ENCODE measurements at places on chromosomes 1 and 21. TPM values are rescaled to one million over a fixed set of nuclear protein-coding genes. Genes with fewer than 3 reads are reported as not detected.

DNA sequence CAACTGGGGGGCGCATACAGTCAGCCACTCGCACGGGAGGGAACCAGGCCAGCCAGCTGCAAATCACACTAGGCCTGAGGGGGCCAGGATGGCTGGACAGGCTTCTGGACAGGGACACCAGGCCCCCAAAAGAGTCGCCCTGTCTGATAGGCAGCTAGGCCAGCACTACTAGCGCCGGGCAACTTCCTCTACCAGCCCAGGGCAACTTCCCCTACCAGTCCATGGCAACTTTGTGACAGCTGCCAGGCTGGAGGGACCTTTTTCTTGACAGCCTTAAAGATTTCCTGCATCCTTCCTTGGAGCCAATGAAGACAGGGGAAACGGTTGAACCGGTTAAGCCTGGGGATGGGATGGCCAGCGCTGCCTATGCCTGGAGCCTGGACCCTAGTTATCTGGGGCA lies 5.1 kb downstream of the IFFO2 start:
- H3K27ac ChIP-seq = peak overlapping the region; percentile 90
- DNase-seq = peak; percentile 28
- no peak overlapping the region for H3K4me3 ChIP-seq
- H3K27me3 ChIP-seq = no peaks in the 10 kb centered on the region

DNA sequence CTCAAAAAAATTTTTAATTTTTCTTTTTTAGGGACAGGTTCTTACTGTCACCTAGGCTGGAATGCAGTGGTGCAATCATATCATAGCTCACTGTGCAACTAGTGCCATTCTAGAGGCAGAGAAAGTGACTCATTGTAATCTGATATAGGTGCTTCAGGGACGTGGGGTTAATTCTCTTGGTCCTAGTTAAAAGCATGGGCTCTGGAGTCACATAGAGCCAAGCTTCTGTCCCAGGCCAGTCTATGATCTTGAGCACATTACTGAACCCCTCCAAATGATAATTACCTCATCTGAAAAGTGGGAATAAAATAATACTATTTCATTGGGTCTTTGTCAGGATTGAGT lies 1.1 kb upstream of the ADIPOR1 start:
- H3K36me3 ChIP-seq = peaks cover 26% of the 10 kb centered on the region
- DNase-seq = no peak
- peaks cover 40% of the 10 kb centered on the region for H3K4me1 ChIP-seq
- H3K27me3 ChIP-seq = no peaks in the 10 kb centered on the region

KCNE2 gene
- total RNA-seq = not detected

DNA sequence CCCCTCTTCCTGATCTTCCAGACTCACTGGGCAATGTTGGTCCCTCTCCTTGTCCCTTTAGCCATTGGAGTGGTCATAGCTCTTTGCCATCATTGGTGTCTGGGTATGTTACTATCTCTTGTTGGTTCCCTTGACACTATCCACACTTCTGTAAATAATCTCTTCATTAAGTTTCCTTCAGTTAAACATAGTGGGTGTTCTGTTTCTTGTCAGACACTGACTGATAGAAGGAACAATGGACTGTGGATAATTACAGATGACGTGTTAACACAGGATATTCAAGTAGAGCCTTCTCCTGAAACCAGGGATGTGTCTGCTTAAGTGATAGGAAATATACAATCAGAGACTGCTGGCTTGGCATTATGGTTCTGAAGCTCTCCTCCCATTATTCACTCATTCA lies 458.3 kb upstream of the USP24 start:
- DNase-seq = no peak
- H3K4me1 ChIP-seq = no peaks in the 10 kb centered on the region
- H3K36me3 ChIP-seq = no peaks in the 10 kb centered on the region
- no peak overlapping the region for H3K27ac ChIP-seq

GRCh38 chr1:86155051-86155806 lies 1.3 kb downstream of the COL24A1 start:
- no peak for DNase-seq
- no peak overlapping the region for H3K4me3 ChIP-seq
- no peaks in the 10 kb centered on the region for H3K36me3 ChIP-seq
- peaks cover 16% of the 10 kb centered on the region for H3K4me1 ChIP-seq

DNA sequence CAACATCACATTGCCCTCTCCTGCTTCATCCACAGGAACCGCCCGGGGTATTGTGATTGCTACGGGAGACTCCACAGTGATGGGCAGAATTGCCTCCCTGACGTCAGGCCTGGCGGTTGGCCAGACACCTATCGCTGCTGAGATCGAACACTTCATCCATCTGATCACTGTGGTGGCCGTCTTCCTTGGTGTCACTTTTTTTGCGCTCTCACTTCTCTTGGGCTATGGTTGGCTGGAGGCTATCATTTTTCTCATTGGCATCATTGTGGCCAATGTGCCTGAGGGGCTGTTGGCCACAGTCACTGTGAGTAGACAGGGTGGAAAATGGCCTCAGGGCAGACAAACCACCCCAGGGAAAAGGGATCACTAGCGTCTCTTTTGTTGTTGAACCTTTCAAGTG lies 12.7 kb downstream of the ATP1A4 start:
- H3K27me3 ChIP-seq = no peaks in the 10 kb centered on the region
- no peak overlapping the region for H3K4me3 ChIP-seq
- no peak for DNase-seq
- H3K27ac ChIP-seq = no peak overlapping the region
- no peaks in the 10 kb centered on the region for H3K36me3 ChIP-seq

GRCh38 chr21:37619464-37619974 lies 252.9 kb downstream of the DYRK1A start:
- DNase-seq = no peak
- H3K27ac ChIP-seq = no peak overlapping the region
- H3K27me3 ChIP-seq = no peaks in the 10 kb centered on the region

FAM43B gene
- total RNA-seq = not detected

DNA sequence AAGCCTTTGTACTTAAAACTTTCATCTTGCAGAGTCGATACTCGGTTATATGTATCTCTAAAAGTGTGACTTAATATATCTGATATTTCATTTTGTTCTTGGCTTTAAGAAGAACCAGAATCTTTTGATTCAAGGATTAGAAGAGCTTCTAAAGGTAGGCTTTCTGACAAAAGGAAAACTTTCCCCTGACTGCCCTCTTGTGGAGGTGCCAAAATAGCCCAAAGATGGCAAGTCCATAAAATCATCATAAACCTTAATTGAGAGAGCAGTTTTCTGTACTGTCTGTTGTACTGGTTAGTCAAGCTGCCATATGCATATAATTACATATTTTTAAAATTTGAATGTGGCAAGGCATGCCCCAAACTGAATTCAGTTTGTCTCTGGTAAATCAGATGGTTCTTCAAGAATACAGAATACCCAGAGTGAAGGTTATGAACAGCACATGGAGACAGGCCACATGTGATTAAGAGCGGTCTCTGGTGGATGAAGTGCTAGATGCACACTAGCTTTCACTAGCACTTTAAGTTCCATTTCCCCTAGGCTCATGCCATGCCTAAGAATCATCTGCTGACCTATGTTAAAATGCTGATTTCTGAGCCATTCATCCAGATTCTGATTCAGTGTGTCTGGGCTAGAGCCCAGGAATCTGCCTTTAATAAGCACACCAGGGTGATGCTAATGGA lies 27.7 kb upstream of the ELAVL4 start:
- no peaks in the 10 kb centered on the region for H3K4me1 ChIP-seq
- H3K27me3 ChIP-seq = no peaks in the 10 kb centered on the region
- no peak overlapping the region for H3K4me3 ChIP-seq
- H3K36me3 ChIP-seq = no peaks in the 10 kb centered on the region
- H3K27ac ChIP-seq = no peak overlapping the region

PYHIN1 gene
- 3.8 TPM for total RNA-seq

GRCh38 chr1:91661121-91661520 lies 160.5 kb downstream of the CDC7 start:
- H3K4me3 ChIP-seq = no peak overlapping the region
- H3K27me3 ChIP-seq = no peaks in the 10 kb centered on the region
- no peaks in the 10 kb centered on the region for H3K36me3 ChIP-seq
- no peak overlapping the region for H3K27ac ChIP-seq

DNA sequence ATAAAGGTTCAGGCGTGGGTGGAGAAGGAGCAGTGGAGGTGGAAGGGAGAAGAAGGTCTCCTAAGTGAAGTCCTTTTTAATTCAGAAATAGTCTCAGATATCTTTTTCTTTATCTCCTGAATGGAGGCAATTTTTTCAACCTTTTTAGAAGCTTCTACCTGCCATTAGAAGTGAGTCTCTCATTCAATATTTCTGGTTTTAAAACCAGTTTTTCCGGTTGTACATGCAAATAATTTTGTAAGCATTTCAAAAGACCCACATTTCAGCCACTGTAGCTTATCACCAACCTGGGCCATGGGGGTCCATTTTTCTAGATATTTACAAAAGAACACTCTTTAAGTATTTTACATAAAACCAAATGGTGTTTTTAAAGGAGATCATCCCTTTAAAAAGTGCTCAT lies 1280.2 kb downstream of the NCAM2 start:
- H3K27ac ChIP-seq = no peak overlapping the region
- no peaks in the 10 kb centered on the region for H3K27me3 ChIP-seq
- no peaks in the 10 kb centered on the region for H3K4me1 ChIP-seq
- H3K36me3 ChIP-seq = no peaks in the 10 kb centered on the region

EPHB2 gene
- total RNA-seq = 4.4 TPM

GRCh38 chr1:22503721-22504410 lies 52.2 kb downstream of the ZBTB40 start:
- H3K4me3 ChIP-seq = no peak overlapping the region
- H3K36me3 ChIP-seq = peaks cover 28% of the 10 kb centered on the region
- peaks cover 24% of the 10 kb centered on the region for H3K4me1 ChIP-seq
- DNase-seq = no peak
- H3K27ac ChIP-seq = no peak overlapping the region
- H3K27me3 ChIP-seq = no peaks in the 10 kb centered on the region

DNA sequence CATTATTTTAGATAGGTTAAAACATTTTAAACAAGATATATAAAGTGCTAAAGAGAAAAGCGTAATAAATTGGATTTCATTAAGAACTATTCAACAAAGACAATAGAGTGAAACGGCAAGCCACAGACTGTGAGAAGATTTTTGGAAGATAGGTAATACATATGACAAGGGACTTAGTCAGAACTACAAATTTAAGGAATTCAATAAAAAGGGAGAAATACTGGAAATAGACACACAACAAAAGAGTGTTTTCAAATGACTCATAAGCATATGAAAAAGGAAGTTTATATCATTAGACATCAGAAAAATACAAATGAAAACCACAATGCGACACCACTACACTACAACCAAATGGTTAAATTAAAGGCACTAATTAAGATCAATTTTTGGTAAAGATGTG lies 90.5 kb downstream of the GDAP2 start:
- no peak for DNase-seq
- no peaks in the 10 kb centered on the region for H3K4me1 ChIP-seq
- H3K27ac ChIP-seq = no peak overlapping the region
- no peaks in the 10 kb centered on the region for H3K36me3 ChIP-seq
- no peaks in the 10 kb centered on the region for H3K27me3 ChIP-seq

C1orf141 gene
- 1.0 TPM for total RNA-seq

RXFP4 gene
- not detected for total RNA-seq

ANGPTL7 gene
- total RNA-seq = 4.6 TPM

TEX38 gene
- total RNA-seq = not detected

WDR4 gene
- total RNA-seq = 23.9 TPM

EXO1 gene
- not detected for total RNA-seq

DNA sequence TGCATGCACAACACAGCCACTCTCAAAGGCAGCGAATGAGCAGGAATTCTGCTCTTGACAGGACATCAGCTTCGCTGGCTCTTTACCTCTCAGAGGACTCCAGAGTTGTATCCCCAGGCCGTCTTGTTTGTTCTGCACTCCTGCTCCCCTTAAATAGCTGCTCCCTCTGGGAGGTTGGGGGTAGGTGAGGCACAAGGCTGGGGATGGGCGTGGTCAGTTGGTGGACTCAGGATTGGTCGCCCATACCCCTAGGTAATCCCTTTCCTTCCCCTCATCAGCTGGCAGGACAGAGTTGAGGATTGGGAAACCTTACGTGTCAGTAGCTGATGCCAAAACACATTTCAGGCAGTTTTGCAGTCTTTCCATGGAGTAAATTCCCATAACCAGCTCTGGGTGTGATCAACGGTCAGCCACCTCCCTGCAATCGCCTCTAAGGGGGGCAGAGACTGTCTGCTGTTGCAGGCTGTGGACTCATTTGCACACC lies at the start of gene PLA2G2A:
Gene PLA2G2A (minus strand): TSS at position 125 of the 484 bp plus-strand sequence. CDS start 845 bp downstream, outside the sequence.
- H3K4me3 ChIP-seq = no peak within 1 kb of the TSS
- H3K27me3 ChIP-seq = no peaks in the 10 kb centered on the region
- DNase-seq = peak; percentile 59
- no peak within 1 kb of the TSS for H3K27ac ChIP-seq

DNA sequence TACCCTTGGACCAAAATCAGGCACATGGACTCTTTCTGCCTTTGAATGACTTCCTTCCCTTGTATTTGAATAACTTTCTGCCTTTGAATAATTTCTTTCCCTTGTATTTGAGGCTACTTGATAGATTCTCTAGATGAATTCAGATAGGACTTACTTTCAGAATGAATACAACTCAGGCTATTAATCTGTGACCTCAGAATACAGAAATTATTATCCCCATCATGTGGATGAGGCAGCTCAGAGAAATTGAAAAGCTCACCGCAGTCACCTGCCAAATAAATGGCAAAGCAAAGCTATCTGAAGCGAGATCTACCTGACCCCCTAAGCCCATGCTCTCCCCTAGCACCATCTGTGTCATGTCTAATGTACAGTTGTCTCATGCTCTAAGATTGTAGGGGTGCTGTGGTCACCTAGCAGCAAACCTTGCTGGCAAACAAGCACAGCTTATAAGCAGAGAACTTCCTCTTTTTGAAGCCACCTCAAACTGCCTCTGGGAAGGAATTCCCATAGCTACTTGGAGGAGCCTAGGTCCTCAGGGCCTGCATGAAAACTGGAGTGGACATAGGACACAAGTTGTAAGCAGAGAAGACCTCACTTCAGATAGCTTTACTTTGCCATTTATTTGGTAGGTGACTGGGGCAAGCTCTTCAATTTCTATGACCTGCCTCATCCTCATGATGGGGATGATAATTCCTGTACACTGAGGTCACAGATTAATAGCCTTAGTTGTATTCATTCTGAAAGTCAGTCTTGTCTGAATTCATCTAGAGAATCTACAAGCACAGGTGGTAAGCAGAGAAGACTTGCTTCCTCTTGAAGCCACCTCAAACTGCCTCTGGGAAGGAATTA lies 66.1 kb downstream of the FASLG start:
- no peaks in the 10 kb centered on the region for H3K4me1 ChIP-seq
- no peaks in the 10 kb centered on the region for H3K27me3 ChIP-seq
- DNase-seq = no peak

DNA sequence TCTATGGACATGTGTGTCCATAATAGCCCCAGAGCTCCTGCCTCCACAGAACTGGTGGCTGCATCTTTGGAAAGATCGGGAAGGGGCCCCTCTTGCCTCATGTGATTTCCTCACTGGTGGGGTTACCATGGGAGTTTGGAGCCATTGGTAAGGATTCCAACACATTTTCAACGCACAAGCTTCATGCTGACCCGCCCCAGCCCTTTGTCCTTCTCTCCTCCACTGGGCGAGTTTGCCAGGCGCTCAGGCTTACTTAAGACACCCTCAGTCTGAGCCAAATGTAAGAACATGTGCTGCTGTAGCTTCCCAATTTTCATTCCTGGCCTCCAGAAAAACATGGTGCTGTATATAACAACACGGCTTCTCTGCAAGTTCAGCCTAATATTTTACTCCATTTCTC lies 72.4 kb downstream of the ATP5PO start:
- peak overlapping the region; percentile 52 for H3K27ac ChIP-seq
- no peak for DNase-seq
- H3K4me1 ChIP-seq = no peaks in the 10 kb centered on the region

GRCh38 chr1:86356247-86356646 lies 39.9 kb downstream of the ODF2L start:
- H3K4me1 ChIP-seq = no peaks in the 10 kb centered on the region
- H3K36me3 ChIP-seq = peaks cover 8% of the 10 kb centered on the region
- no peak overlapping the region for H3K27ac ChIP-seq
- H3K27me3 ChIP-seq = no peaks in the 10 kb centered on the region

U2AF1 gene
- 25.8 TPM for total RNA-seq

SYNJ1 gene
- 13.1 TPM for total RNA-seq
